ENCODE measurements at places on chromosomes 12 and 14. TPM values are rescaled to one million over a fixed set of nuclear protein-coding genes. Genes with fewer than 3 reads are reported as not detected.

Gene PMEL
- 1.4 TPM for total RNA-seq

Gene DPY19L2
- 1.5 TPM for total RNA-seq

Gene RIMBP2
- not detected for total RNA-seq

Gene RAB21
- 50.6 TPM for total RNA-seq

Gene DPF3
- total RNA-seq, result 0.06 TPM

Gene RPGRIP1
- 0.20 TPM for total RNA-seq

Gene A2ML1
- total RNA-seq, result not detected

Gene LYSET
- total RNA-seq, result 34.7 TPM

Gene ANKRD33
- total RNA-seq, result not detected

Gene OR4Q3
- total RNA-seq, result not detected

Gene TMCC3
- total RNA-seq, result 1.1 TPM

Gene RAD51AP1
- total RNA-seq, result 12.1 TPM

Gene KCNK10
- total RNA-seq, result not detected

Gene RNASE12
- total RNA-seq, result not detected

Gene KRT78
- not detected for total RNA-seq

Gene TMEM30B
- 0.29 TPM for total RNA-seq

Gene MYO1H
- total RNA-seq, result not detected

Gene ADAMTS20
- not detected for total RNA-seq

Gene VWF
- total RNA-seq, result 0.27 TPM

Gene MTHFD1
- 116 TPM for total RNA-seq

Gene SRRM4
- not detected for total RNA-seq

Gene GPRC5A
- 263 TPM for total RNA-seq

Gene GALNT9
- 4.8 TPM for total RNA-seq

Gene CCDC175
- total RNA-seq, result not detected

Gene GALNT8
- total RNA-seq, result not detected

Gene MAPK1IP1L
- 99.0 TPM for total RNA-seq

Gene APPL2
- total RNA-seq, result 22.2 TPM

Gene PRB2
- total RNA-seq, result not detected

Gene KITLG
- 14.2 TPM for total RNA-seq

Gene NR4A1
- total RNA-seq, result 35.0 TPM
